MV-4-11 (cell line): ENCODE measurements at places on chromosomes 16 and 17.

- DNase-seq: peak; percentile 81
These were observed 20.5 kb downstream of the EMC8 start for GRCh38 chr16:85778873-85779272.

- DNase-seq: no peak
These were observed 5.3 kb upstream of the PHOSPHO1 start for GRCh38 chr17:49235896-49236295.

DNA sequence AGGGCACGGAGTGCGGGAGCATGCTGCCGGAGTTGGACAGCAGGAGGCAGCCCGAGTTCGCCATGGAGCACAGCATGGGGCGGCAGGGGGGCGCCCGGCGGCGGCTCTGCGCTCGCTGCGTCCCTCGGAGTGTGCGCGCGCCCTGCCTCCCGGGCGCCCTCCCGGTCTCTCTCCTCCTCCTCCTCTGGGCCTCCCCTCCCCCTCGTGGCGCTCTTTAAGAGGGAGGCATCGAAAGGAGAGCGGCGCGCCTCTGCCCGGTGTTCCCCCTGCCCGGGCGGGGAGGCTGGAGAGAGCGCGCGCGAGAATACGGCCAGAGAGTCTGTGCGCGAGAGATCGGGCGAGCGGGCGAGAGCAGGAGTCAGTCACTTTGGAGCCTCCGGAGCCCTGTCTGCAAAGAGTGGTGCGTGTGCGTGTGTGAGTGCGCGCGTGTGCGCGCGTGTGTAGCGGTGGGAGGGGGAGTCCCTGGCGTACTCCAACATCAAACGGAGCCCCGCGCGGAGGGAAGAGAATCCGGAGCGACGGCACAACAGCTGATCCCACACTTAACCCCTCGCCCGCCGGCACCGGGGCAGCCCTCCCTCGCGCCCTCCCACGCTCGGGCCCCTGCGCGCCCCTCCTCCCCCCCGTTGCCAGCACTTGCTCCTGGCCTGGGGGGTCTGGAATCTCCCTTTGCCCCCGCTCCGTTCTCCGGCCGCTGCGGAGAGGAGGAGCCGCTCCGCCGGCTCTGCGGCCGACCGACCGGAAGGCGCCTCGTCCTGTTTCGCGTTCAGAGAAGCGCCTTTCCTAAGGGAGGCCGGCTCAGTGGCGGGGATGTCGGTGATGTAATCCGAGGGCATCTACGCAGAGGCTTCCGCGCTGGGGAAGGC, 108.9 kb downstream of the ENGASE start:
- no peak for DNase-seq

DNA sequence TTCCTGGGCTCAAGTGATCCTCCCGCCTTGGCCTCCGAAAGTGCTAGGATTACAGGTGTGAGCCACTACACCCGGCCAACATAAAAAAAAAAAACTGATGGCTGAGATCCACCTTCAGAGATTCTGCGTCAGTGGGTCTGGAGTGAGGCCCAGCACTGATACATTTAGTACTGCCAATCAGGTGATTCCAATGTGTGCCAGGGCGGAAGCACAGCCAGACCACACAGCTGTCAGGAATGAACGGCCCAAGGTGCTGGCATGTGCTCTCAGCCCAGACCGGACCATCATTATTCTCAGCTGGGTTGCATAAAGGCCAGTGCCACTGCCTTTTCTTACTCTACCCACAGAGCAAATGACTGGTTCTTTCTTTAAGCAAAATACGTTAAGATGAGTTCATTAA, 1.2 kb upstream of the BCO1 start:
- no peak for DNase-seq

DNA sequence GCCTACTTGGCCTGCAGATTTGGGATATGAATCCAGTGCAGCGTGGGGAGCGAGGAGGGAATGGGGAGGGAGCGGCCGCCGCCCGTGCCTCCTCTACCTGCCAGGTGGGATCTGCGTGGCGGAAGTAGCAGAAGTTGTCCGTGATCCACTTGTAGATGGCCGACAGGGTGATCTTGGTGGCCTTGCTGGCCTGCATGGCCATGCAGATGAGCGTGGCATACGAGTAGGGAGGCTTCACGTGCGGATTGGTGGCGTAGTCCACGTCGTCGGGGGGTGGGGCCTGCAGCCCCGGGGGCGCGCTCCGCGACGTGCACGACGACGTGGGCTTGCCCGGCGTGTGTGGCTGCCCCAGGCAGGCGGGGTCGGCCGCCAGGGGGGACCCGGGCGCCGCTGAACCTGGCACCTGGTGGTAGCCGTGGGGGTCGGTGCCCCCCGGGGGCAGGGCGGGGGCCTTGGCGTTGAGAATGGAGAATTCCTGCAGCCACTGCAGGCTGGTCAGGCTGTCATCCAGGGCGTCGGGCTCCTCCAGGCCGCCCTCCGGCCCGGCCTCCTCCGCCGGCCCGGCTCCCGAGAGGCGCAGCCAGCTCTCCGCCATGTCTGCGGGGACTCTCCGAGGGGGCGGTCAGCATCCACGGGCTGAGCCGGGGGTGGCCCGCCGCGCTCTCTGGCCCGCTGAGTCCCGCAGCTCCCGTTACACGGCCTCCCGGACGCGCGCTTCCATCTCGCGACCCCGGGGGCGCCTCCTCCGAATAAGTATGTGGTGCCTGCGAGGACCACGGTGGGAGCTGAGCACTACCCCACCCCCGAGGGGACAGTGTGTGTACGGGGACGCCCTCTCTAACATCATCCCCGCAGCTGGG, 1.0 kb downstream of the FOXJ1 start:
- no peak for DNase-seq

- peak; percentile 43 for DNase-seq
These were observed 40.7 kb downstream of the ZDHHC7 start for GRCh38 chr16:84970447-84971127.

GRCh38 chr16:75550211-75550662, 5.8 kb downstream of the TMEM231 start:
- DNase-seq: peak; percentile 96

DNA sequence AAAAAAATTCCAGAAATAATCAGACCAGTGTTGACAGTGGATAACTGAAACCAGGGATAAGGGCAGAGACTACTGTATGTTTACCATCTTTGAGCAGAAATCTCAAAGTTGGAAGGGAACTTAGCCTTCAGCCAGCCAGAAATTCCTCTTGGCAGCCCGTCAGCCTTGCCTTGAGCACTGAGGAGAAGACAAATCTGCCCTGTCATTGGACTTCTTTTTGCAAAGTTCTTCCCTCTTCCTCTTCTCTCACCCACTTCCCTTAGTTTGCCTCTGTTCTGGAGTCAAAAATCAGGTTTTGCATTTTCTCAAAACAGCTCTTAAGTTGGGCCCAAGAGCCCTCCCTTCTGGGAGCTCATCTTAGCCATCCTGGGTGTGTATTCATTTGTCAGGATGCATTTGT, 6.2 kb downstream of the TUFM start:
- DNase-seq: no peak

GRCh38 chr16:86087011-86087895, 188.3 kb downstream of the IRF8 start:
- DNase-seq: no peak

DNA sequence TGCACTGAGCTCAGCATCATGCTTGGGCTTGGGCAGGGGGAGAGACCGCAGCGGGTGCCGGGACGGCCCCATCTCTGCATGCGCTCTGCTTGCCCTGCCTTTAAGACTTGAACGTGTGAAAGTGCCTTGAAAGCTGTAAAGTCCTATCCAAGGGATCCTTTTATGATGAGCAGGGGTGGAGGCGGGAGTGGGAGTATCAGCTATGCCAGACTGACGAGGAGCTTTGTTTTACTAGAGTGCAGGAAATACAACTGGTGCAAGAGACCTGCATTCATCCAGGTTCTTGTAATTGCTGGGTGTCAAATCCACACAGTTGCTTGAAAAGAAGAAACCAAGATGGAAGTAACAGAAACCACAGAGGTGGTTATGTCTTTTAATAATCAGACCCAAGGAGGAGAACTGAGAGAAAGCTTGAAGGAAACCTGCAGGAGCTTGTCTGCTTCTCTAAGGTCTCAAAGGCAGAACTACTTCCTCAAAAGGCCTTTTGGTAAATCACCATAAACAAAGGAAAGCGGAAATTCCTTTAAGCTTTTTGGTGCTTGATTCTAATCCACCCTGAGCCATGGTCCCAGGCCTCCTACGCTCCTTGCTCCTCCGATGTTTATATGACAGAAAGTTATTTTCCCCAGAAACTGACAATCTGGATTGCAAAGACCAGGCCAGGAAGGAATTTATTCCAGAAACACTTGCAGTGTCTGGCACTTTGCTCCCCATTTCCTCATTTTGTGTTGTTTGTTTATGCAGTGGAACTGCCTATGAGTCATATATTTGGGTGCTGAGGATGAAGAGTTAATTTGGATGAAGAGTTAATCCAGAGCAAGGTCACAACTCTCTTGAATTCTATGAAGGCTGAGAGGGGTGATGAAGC, 51.3 kb upstream of the FBXO47 start:
- DNase-seq: peak; percentile 97
